Right ventricle myocardium superior (tissue), 1 donor: ENCODE measurements at places on chromosomes 12 and 14.

GRCh38 chr14:60651796-60652673 is 2.8 kb upstream of the SIX1 start:
- no peak for DNase-seq

GRCh38 chr12:112833267-112833666 is 41.7 kb downstream of the RPH3A start:
- no peak for DNase-seq

GRCh38 chr12:77725611-77726010 is 105.1 kb upstream of the NAV3 start:
- DNase-seq = no peak

GRCh38 chr12:118689793-118690192 is 291.5 kb upstream of the SRRM4 start:
- DNase-seq = no peak

DNA sequence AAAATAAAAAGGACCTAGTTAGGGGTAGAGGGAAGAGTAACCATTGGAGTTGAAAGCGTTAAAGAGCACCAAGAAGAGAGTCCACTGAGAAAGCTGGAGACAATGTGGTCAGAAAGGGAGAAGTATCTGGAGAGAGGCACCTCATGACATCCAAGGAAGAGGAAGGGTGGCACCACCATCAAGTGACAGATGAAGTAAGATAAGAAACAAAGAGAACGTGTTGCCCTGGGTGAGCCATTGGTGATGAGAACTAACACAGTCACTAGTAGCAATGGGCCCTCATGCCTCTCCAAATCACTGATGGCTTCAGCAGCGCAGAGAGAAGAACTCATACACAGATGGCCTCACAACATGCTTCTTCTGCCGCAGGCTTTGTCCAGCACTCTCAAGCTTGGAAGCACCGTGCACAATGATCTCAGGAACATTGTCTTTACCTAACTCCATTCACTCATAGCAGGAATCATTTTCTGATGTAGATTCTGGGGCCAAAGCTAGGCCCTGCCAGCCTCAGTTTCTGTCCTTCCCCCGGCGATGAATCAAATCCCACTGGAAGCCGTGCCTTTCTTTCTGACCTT is 252.9 kb downstream of the DPF3 start:
- no peak for DNase-seq

GRCh38 chr14:96162741-96163140 is 41.9 kb upstream of the BDKRB2 start:
- DNase-seq = no peak

- DNase-seq = no peak
Observed at GRCh38 chr12:50187084-50187900, 20.1 kb upstream of the CERS5 start.

DNA sequence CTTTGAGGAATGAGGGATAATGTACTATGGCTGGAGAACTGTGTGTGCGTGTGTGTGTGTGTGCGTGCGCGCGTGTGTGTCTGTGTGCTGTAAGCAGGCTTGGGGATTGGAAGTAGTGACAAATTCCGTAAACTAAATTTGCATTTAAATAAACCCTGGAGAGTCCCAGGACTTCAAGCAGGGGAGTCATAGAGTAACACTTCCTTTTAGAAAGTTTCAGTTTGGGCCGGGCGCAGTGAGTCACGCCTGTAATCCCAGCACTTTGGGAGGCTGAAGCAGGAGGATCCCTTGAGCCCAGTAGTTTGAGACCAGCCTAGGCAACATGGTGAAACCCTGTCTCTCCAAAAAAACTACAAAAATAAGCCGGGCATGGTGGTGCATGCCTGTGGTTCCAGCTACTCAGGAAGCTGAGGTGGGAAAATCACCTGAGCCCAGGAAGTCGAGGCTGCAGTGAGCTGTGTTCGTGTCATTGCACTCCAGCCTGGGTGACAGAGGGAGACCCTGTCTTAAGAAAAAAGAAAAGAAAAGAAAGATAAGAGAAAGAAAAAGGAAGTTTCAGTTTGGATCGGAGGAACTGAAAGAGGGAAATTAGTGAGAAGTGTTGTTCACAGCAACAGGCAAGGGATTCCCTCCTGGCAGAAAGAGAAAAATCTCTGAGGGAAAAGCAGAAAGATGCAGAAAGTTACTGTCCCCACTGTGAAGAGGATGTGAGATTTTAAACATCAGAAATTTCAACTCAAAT is 222.7 kb upstream of the SOX5 start:
- DNase-seq = no peak

DNA sequence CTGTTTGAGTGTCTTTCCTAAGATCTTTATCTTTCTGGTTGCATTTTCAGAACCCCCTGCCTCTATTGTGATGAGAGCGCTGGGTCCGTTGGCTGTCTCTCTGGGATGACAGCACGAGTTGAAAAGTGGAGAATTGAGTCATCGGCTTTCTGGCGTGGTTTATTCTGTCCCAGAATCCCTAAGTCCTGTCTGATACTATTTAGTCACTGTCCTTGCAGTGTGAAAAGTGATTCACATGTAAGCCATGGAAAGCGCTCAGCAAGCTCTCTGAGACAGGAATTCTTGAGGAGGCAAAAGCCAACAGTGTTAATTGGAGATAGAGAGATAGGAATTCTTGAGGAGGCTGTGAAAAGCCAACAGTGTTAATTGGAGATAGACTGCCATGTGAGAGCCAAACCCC is 121.7 kb downstream of the CHST11 start:
- DNase-seq = no peak

GRCh38 chr12:19643635-19644034 is 204.3 kb downstream of the AEBP2 start:
- DNase-seq = no peak

GRCh38 chr14:104821229-104821945 is 20.5 kb downstream of the ZBTB42 start:
- no peak for DNase-seq
